T-cell (primary cell): ENCODE measurements at places on chromosomes 1 and 21. TPM values are rescaled to one million over a fixed set of nuclear protein-coding genes. Genes with fewer than 3 reads are reported as not detected.

- no peaks in the 10 kb centered on the region for H3K27me3 ChIP-seq
- no peaks in the 10 kb centered on the region for H3K36me3 ChIP-seq
- no peak overlapping the region for H3K4me3 ChIP-seq
- H3K4me1 ChIP-seq = no peaks in the 10 kb centered on the region
Observed at GRCh38 chr1:185409763-185410528, 92.9 kb upstream of the IVNS1ABP start.

- DNase-seq = no peak
- peaks cover 7% of the 10 kb centered on the region for H3K4me1 ChIP-seq
- H3K27me3 ChIP-seq = no peaks in the 10 kb centered on the region
- no peak overlapping the region for H3K4me3 ChIP-seq
Observed at GRCh38 chr1:109261578-109261977, 12.2 kb downstream of the CELSR2 start.

DNA sequence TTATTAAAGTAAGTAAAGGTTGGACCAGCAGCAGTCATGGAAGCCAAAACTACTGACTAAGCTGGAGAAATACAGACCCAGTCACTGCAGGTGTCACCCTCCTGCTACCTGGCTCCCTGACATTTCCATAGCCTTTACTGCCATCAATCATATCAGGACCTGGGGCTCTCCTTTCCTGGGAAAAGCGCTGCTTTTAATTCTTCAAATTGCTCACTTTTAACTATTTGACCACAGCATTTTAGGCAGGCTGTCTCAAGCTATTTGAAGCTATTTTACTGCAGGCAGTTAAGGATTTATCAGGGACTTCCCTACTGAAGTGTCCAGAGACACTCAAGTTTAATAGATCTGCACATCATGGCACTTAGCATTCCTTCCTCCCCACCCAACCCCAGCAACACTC, 4.1 kb downstream of the IVL start:
- DNase-seq = no peak
- no peak overlapping the region for H3K4me3 ChIP-seq
- no peaks in the 10 kb centered on the region for H3K36me3 ChIP-seq
- H3K4me1 ChIP-seq = no peaks in the 10 kb centered on the region
- H3K27ac ChIP-seq = no peak overlapping the region

DNA sequence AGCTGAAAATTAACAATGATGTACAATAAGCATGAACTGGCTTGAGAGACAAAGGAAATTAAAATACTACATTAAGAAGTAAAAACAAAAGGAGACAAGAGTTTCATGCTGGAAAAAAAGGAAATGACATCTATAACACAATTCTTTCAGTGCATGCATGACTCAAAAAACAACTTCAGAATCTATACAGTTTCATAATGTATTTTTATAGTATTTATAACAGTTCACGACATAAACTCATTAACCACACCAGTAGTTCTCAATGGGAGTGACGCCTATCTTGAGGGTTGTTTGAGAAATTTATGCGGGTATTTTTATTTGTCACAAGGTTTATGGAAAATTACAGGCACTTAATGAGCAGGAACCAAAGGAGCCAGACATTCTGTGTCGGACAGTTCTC, 168.5 kb downstream of the SMYD3 start:
- no peaks in the 10 kb centered on the region for H3K27me3 ChIP-seq
- no peaks in the 10 kb centered on the region for H3K4me1 ChIP-seq
- H3K27ac ChIP-seq = no peak overlapping the region
- DNase-seq = no peak

GRCh38 chr1:46183079-46183847, 7.0 kb upstream of the P3R3URF start:
- no peaks in the 10 kb centered on the region for H3K36me3 ChIP-seq
- DNase-seq = no peak
- no peak overlapping the region for H3K27ac ChIP-seq
- H3K4me3 ChIP-seq = no peak overlapping the region

GRCh38 chr1:214215583-214215982, 65.4 kb upstream of the SMYD2 start:
- peaks cover 4% of the 10 kb centered on the region for H3K4me1 ChIP-seq
- no peak overlapping the region for H3K4me3 ChIP-seq
- no peak overlapping the region for H3K27ac ChIP-seq
- H3K36me3 ChIP-seq = no peaks in the 10 kb centered on the region
- no peak for DNase-seq
- H3K27me3 ChIP-seq = no peaks in the 10 kb centered on the region

DNA sequence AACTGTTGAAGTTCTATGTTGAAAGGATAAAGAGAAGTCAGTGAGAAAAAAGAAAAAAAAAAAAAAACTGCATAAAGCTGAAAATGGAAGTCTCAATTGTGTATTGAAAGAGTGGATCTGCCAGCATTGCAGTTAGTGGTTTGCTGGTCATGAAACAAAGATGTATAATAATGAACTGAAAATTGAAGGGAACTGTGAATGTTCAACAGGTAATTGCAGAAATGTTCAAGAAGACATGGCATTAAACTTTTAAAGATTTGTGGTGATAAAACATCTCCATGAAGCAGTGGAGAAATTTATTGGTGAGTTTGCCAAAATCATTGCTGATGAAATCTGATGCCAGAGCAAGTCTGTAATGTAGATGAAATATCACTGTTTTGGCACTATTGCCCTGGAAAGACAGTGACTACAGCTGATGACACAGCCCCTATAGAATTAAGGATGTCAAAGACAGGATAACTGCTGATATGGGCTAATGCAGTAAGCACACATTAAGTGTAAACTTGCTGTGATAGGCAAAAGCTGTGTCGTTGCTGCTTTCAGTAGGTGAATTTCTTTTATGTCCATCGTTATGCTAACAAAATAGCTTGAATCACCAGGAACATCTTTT, 71.0 kb downstream of the RD3 start:
- no peak for DNase-seq
- no peaks in the 10 kb centered on the region for H3K27me3 ChIP-seq
- H3K27ac ChIP-seq = no peak overlapping the region
- H3K4me1 ChIP-seq = no peaks in the 10 kb centered on the region
- no peak overlapping the region for H3K4me3 ChIP-seq
- H3K36me3 ChIP-seq = no peaks in the 10 kb centered on the region

DNA sequence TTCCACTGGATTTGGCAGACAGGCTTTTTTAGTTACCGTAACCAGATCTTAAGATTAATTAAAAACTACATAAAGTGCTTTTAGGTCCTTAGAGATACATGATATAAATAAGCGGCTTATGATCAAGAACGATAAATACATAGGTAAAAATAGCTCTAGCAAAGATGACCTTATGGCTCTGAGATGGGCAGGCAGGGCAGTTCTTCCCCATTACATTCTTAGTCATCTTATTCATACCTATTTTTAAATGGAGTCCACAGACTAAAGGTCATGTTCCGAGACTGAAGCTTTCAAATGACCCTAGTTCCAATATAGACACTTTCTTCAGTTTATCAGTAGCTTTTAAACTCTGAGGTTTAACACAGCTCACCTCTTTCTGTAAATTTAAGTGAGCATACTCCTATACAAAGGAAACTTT, 4.3 kb downstream of the MCL1 start:
- peak overlapping the region; percentile 77 for H3K4me3 ChIP-seq
- H3K27me3 ChIP-seq = no peaks in the 10 kb centered on the region
- DNase-seq = no peak
- peaks cover 56% of the 10 kb centered on the region for H3K4me1 ChIP-seq
- H3K27ac ChIP-seq = peak overlapping the region; percentile 82

S100A3 gene
- not detected for total RNA-seq

DNA sequence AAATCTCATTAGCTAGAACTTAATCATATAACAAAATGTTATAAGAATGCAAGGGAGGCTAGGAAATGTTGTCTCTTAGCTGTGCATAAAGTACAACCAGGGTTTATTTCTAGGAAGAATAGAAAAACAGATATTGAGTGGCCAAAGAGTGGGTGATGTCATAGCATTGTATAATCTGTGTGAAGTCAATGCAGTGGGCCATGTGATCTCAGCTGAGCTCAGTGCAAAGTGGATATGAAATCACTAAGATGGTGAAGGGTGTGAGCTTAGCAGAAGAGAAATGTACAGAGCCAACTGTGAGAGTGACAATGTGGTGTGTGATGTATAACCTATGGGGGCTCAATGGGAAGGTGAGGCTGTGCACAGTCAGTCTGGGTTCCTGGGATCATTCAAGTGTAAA, 29.7 kb upstream of the DUSP23 start:
- no peak overlapping the region for H3K27ac ChIP-seq
- DNase-seq = no peak
- no peaks in the 10 kb centered on the region for H3K4me1 ChIP-seq
- no peaks in the 10 kb centered on the region for H3K36me3 ChIP-seq

GRCh38 chr21:38777531-38777930, 28.2 kb upstream of the ETS2 start:
- H3K4me3 ChIP-seq = no peak overlapping the region
- H3K4me1 ChIP-seq = no peaks in the 10 kb centered on the region
- DNase-seq = no peak
- no peaks in the 10 kb centered on the region for H3K36me3 ChIP-seq
- H3K27ac ChIP-seq = no peak overlapping the region

DNA sequence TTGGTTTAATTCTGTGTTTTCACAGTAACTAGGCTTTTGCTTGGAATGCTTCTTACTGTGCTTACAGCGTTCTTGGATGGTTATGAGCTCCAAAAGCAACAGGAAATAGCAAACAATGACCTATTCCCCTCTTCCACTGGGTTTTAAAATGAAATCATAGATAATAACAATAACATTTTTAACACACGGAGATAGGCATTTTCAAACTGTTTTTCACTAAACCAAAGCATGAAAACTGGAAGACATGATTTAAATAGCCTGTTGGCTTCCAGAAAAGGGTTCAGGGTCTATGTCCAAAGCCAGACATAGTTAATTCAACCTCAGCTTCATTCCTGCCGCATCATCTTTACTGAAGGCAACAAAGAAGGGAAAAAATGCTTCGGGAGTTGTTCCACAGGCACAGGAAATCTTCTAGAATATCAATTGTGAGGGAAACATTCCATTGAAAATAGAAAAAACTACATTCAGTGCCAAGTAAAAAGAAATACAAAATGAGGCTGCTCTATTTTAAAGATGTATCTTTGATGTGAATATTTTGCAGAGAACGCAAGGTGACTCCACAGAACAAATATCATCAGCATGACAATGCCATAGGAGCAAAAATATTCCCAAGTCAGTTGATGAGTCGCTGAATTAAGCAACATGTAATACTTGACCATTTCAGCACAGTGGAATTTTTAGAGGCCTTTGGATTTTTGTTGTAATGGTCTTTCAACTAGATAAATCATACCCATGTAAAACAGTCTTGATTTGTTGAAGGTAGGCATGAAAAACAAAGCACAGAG, 80.7 kb downstream of the NID1 start:
- no peak overlapping the region for H3K4me3 ChIP-seq
- no peak for DNase-seq
- no peak overlapping the region for H3K27ac ChIP-seq
- H3K4me1 ChIP-seq = no peaks in the 10 kb centered on the region
- H3K27me3 ChIP-seq = no peaks in the 10 kb centered on the region
- H3K36me3 ChIP-seq = no peaks in the 10 kb centered on the region

DNA sequence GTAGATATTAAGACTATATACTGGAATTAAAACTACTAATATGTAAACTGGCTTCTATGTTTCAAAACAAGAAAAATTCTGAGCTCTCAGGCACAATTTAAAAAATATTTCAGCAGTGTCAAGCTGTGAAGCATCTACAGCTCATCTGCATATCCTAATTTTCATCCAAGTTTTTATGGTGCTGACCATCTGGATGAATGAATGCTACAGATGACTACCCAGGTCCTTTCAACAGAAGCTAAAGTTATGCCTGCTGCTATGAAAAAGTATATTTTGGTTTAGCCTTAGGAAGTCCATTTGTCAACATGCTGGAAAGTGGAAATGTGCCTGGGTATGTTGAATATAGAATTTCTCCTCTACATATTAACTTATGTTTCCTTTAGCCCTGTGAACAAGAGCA, 206.9 kb downstream of the NEGR1 start:
- H3K4me1 ChIP-seq = no peaks in the 10 kb centered on the region
- no peaks in the 10 kb centered on the region for H3K36me3 ChIP-seq
- H3K27me3 ChIP-seq = no peaks in the 10 kb centered on the region
- no peak for DNase-seq
- no peak overlapping the region for H3K27ac ChIP-seq

DNA sequence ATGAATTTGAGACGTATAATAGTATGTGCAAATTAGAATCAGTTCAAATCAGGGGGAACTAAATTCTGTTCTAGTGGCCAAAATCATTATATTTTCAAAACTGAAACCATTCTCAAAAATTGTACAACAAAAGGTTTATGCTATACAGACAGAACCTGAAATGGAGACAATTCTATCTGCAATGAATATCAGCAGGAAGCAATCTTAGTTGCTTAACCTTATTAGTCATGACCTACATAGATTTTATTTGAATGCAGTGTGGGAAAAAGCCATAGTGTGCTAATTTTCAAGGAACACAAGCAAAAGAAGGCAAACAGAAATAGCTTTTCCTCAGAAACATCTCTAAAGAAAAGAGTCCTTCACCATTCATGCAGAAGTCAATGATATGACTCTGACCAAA, 6.5 kb downstream of the AK5 start:
- H3K27me3 ChIP-seq = no peaks in the 10 kb centered on the region
- DNase-seq = no peak
- no peaks in the 10 kb centered on the region for H3K4me1 ChIP-seq
- no peak overlapping the region for H3K4me3 ChIP-seq

DNA sequence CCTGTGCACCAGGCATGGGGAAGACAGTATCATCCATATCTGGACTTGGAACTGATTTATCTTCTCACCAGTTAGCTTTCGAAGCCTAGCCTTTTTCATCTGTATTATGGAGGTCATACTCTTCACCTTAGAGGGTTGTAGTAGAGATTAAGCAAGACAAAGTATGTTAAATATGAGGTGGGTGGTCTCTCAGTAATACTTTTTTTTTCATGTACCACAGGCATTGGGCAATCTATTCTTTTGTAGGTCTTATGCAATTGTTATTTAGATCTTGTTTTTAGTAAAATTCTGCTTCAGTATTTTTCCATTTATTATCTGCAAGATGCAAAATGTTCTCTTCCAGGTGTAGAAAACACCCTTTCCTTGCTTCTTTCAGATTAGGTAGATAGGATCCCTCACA, 35.2 kb upstream of the OR2B11 start:
- H3K36me3 ChIP-seq = no peaks in the 10 kb centered on the region
- DNase-seq = no peak
- no peak overlapping the region for H3K4me3 ChIP-seq
- no peak overlapping the region for H3K27ac ChIP-seq
- H3K27me3 ChIP-seq = peaks cover 5% of the 10 kb centered on the region

- H3K27ac ChIP-seq = no peak overlapping the region
- no peaks in the 10 kb centered on the region for H3K27me3 ChIP-seq
- H3K4me1 ChIP-seq = no peaks in the 10 kb centered on the region
- no peaks in the 10 kb centered on the region for H3K36me3 ChIP-seq
- H3K4me3 ChIP-seq = no peak overlapping the region
Observed at GRCh38 chr1:118786454-118787155, 201.5 kb downstream of the TBX15 start.

DNA sequence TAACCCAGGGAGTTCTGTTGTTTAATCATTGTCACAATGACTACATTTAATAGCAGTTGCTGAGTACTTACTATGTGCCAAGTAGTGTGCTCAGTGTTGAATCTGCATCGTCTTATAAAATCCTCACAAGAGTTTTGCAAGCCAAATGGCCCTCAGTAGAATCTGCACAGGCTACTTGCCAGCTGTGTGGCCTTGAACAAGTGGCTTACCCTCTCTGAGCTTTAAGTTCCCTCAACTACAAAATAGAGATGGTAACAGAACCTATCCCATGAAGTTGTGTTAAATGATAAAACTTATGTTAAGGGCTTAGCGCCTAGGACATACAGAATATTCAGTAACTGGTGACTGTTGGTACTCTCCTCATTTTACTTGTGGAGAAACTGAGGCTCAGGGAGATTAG, 9.1 kb upstream of the SLC30A2 start:
- H3K27ac ChIP-seq = no peak overlapping the region
- H3K4me3 ChIP-seq = no peak overlapping the region
- DNase-seq = no peak

KRTAP22-1 gene
- not detected for total RNA-seq

IKBKE gene
- total RNA-seq = 81.4 TPM
